ENCODE measurements at places on chromosomes 2 and 18. TPM values are rescaled to one million over a fixed set of nuclear protein-coding genes. Genes with fewer than 3 reads are reported as not detected.

IGFBP2 gene
- not detected for polyA plus RNA-seq

FIGN gene
- polyA plus RNA-seq, result not detected

PLA2R1 gene
- polyA plus RNA-seq, result not detected

KCNG2 gene
- polyA plus RNA-seq, result not detected

MERTK gene
- polyA plus RNA-seq, result 0.33 TPM

TYMS gene
- polyA plus RNA-seq, result 1.0 TPM

SCLY gene
- 18.5 TPM for polyA plus RNA-seq

CRYGD gene
- not detected for polyA plus RNA-seq

OTOS gene
- not detected for polyA plus RNA-seq

SLC19A3 gene
- polyA plus RNA-seq, result not detected

SERPINB10 gene
- not detected for polyA plus RNA-seq

MAB21L4 gene
- not detected for polyA plus RNA-seq

RAPGEF4 gene
- polyA plus RNA-seq, result not detected

DES gene
- polyA plus RNA-seq, result not detected

GLS gene
- 40.3 TPM for polyA plus RNA-seq

OSBPL1A gene
- polyA plus RNA-seq, result 0.84 TPM

RIT2 gene
- polyA plus RNA-seq, result not detected

CD8B2 gene
- polyA plus RNA-seq, result not detected

NFU1 gene
- polyA plus RNA-seq, result 87.2 TPM

PRKAG3 gene
- polyA plus RNA-seq, result not detected

HOXD9 gene
- not detected for polyA plus RNA-seq

RNF125 gene
- polyA plus RNA-seq, result 11.7 TPM

NEMP2 gene
- 5.5 TPM for polyA plus RNA-seq

LCT gene
- polyA plus RNA-seq, result not detected

HOXD11 gene
- polyA plus RNA-seq, result not detected

EVA1A gene
- not detected for polyA plus RNA-seq

TCF23 gene
- not detected for polyA plus RNA-seq

OSGEPL1 gene
- 9.3 TPM for polyA plus RNA-seq

SCYGR4 gene
- polyA plus RNA-seq, result not detected

UCN gene
- 1.6 TPM for polyA plus RNA-seq

CPLX4 gene
- not detected for polyA plus RNA-seq

CXCR1 gene
- 0.35 TPM for polyA plus RNA-seq

XDH gene
- not detected for polyA plus RNA-seq

SLC11A1 gene
- polyA plus RNA-seq, result 1.3 TPM

DOK6 gene
- not detected for polyA plus RNA-seq

TSPYL6 gene
- not detected for polyA plus RNA-seq

SMYD1 gene
- polyA plus RNA-seq, result not detected

CYP27A1 gene
- 0.83 TPM for polyA plus RNA-seq

ICA1L gene
- polyA plus RNA-seq, result 2.2 TPM

RSAD2 gene
- 3.3 TPM for polyA plus RNA-seq

GCG gene
- not detected for polyA plus RNA-seq

RGPD3 gene
- polyA plus RNA-seq, result 0.06 TPM

GREB1 gene
- polyA plus RNA-seq, result not detected

GKN1 gene
- not detected for polyA plus RNA-seq

PXDN gene
- 0.16 TPM for polyA plus RNA-seq

STK11IP gene
- 9.2 TPM for polyA plus RNA-seq

CIB4 gene
- not detected for polyA plus RNA-seq

COL3A1 gene
- not detected for polyA plus RNA-seq

MAPK4 gene
- not detected for polyA plus RNA-seq

ZAP70 gene
- polyA plus RNA-seq, result 4.6 TPM

SH3RF3 gene
- not detected for polyA plus RNA-seq

ANKRD62 gene
- not detected for polyA plus RNA-seq

MROH2A gene
- not detected for polyA plus RNA-seq

ST6GAL2 gene
- polyA plus RNA-seq, result not detected

VSNL1 gene
- not detected for polyA plus RNA-seq

AQP12A gene
- polyA plus RNA-seq, result not detected

TBR1 gene
- polyA plus RNA-seq, result not detected

AFG3L2 gene
- 27.9 TPM for polyA plus RNA-seq

All from IgD-negative memory B cell (primary cell).